Hepatocyte (in vitro differentiated cells): ENCODE measurements at places on chromosomes 11 and 22. TPM values are rescaled to one million over a fixed set of nuclear protein-coding genes. Genes with fewer than 3 reads are reported as not detected.

TNNT3 gene
- polyA plus RNA-seq = 29.9 and 41.4 TPM in 2 replicates

CALCA gene
- polyA plus RNA-seq = not detected in 2 replicates

SLC6A5 gene
- not detected in 2 replicates for polyA plus RNA-seq

HIPK3 gene
- polyA plus RNA-seq = 25.0 and 26.9 TPM in 2 replicates

THRSP gene
- 0.13 and 0.17 TPM in 2 replicates for polyA plus RNA-seq

DNA sequence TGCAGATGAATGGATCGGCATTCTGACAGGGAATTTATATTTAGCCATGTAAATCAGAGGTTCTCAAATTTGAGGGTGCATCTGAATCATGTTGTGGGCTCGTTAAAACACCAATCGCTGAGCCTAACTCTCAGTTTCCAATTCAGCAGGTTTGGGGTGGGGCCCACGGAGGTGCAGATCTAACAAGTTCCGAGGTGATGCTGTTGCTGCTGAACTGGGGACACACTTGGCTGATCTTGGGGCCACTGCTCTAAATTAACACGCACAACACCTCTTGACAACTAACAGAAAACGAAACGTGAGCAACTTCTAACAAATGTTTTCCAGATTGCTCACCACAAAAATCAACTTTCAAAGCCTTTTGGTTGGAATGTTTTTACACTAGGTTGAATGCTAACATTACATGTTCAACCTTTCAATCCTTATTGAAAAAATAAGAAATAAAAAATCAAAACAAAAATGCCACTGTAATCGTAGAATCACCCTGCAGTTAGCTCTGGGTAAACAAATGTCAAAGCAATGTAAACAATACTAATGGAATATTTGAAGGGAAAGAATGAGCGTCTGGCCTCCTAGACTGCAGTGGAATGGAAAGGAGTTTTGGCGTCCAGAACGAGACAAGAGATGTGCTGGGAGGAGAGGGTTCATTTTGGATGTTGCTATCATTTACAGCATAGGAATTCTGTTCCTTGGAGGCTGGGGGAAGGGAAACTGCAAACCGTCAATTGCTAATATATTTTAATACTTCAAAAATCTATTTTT, 68.3 kb upstream of the SLC6A5 start:
- no peak for DNase-seq

- DNase-seq = no peak
Observed at GRCh38 chr11:126029237-126029636, 33.4 kb downstream of the CDON start.

- no peak for DNase-seq
Observed at GRCh38 chr11:8329336-8329735, 65.7 kb upstream of the LMO1 start.

GRCh38 chr11:118908901-118909618, 16.7 kb downstream of the BCL9L start:
- DNase-seq = peak; percentile 95

DNA sequence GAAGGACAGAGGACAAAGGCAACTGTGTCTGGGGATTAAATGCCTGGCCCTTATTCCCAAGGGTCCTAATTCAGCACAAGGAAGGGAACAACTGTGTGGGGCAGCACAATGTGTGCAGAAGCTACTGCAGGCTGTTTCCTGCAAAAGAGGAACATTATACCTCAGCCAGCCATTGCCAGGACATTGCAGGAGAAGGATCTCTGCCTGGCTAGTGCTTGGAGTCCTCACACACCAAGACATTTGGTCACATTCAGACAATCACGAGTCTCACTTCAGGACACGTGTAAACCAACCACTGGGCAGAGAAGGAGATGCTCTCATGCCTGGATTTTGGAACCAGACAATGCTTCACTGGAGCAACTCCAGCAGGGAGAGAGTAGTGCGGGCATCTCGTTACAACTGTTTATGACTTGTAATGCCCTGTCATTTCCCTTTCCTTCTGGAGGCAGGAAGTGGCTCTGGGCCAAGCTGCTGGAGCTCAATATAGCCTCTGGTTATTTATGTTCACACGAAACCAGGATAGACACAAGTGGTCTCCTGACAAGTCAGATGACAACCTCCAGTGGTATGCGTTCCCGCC, 23.9 kb upstream of the ZC3H12C start:
- DNase-seq = peak; percentile 24

- no peak for DNase-seq
Observed at GRCh38 chr11:133228471-133229329, 303.6 kb downstream of the OPCML start.

DNA sequence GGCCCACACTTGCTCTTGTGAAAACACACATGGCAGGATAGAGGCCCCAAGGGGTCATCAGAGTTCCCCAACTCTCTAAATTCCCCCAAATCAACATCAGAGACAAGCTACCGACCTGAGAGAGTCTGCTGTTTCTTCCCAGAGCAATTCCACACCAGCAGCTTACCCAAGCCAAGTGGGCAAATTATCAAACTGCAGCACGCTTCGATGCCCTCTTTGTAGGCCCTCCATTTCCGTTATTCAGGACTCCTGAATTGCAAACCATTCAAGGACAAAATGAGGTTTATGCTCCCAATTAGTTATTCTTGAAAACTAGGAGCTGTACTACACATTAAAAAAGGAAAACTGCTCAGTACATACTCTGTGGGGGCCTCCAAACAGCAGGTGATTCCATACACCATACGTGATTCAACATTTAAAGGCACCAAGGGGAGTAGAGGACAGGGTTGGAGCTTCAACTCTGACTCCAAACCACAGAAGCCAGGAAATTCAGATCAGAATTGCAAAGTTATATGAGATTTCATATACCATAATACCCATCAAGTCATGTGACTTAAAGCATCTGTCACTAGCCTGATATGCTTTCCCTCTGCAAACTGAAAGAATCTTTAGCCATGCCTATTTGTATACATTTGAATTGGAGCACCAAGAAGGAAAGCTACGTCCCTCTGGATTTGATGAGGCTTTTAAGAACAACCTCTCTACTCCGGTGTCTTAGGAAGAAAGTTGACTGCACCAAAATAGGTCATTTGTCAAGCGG, 234.8 kb downstream of the CADM1 start:
- DNase-seq = no peak

DNA sequence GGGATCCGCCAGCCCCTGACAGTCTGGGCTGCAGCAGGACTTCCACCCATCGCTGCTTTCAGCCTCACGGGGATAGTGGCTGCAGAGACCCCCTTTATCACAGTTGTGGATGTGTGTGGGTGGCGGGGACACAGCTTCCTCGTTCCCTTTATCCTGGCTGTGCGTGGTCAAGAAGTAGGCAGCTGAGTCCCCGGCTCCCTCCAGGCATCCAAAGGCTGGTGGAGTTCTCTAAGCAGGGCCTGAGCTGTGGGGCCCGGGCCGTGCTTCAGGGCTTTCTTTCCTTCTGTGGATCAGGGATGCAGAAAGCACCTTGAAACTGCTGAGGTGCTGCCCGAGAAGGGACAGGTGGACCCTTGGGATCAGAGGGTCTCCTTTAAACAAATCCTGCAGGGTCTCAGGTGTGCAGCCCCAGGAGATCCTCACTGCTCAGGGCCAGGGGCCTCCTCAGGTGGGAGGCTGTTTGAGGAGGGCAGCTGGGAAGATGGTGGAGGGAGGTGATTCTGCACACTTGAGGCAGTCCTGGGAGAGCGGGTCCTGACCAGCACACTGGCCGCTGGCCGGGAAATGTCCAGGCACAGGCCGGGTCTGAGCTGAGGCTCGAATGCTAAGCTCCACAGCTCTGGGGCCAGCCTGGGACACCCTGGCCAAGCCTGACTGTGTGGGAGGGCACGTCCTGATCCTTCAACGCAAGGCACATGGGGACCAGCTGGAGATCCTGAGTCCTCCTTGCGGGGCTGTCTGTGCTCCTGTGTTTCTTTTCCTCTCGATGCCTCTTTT, 1024.3 kb downstream of the BRD1 start:
- DNase-seq = no peak

GRCh38 chr11:119166368-119167076, 2.0 kb upstream of the NLRX1 start:
- no peak for DNase-seq

GRCh38 chr11:71934213-71934612, 5.4 kb downstream of the RNF121 start:
- DNase-seq = no peak

- DNase-seq = no peak
Observed at GRCh38 chr11:36340897-36341296, 44.8 kb downstream of the PRR5L start.

- no peak for DNase-seq
Observed at GRCh38 chr11:223884-224283, 12.3 kb downstream of the SIRT3 start.
